Karpas-422 (cell line): ENCODE measurements at places on chromosomes 12 and 14. TPM values are rescaled to one million over a fixed set of nuclear protein-coding genes. Genes with fewer than 3 reads are reported as not detected.

CCDC175 gene
- total RNA-seq, result not detected in 2 replicates

DNA sequence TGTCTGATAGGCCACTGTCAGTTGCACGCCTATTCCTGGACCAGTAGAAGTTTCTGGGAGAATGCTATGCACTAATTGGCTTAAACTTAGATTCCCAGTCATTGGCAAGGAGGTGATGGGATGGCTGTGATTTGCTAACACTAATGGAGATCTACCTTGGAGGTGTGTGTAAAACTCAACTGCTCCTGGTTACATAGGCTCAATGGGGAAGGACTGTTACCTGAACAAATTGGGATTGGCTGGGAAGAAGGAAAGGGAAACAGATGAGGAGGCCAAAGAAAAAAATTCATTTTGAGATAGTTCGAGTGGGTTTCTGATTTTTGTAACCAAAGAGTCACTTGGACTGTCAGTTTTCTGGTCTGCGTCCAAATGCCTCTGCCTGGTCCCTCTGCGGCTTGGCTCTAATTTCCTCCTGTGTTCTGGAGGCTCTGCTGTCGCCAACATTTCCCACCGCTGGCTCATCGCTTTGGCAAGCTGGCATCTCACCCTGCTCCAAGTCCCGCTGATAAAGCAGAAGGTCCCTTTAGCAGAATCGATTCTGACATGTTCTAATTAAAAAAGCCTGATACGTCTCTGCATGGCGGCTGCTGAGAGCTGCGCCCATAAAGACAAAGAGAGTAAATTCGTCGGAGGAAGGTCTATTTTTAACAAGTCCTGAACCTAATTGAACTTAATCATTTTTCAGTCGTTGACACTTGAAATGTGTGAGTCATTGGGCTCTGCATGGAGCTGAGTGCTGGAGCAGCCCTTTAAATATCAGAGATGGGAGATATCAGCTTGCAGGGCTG lies 2.0 kb upstream of the CCDC63 start:
- no peak for DNase-seq

- DNase-seq, result no peak
These were observed 40.6 kb downstream of the IGF1 start for GRCh38 chr12:102439426-102440405.

GRCh38 chr12:41190338-41190737 lies 2.2 kb downstream of the PDZRN4 start:
- DNase-seq, result peak; percentile 81

LRP1-AS gene
- total RNA-seq, result not detected in 2 replicates

DNA sequence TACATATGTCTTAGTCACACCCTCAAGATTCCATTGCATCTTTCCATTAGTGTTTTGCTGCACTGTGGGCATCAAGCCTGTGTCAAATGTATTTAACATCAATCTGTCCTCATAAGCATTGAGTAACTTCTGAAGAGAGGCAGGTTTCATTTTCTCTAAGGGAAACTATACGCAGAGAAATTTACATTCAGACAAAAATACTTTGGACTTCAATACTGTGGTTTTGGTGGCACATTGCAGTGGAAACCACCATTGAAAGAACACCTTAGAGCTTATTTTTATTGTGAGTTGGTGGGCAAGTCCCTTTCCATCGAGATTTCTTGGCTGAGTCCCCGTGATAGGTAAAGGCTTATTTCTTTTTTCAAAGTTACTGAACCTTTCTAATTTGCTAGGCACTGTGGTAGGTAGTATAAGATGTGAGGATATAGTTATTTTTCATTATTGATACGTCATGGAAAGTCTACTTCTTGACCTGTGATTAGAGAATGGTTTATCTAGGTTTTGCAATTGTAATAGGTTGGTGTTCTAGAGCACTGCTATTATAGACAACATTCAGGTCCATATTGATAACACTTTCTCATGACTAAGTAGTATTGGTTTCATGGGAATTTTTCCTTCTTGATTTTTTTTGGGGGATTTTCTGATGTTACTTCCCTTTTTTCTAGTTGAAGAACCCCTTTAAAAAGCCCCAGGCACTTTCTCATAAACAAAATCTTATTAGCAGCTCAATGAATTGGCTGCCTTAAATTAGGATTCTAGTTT lies 81.9 kb downstream of the CFAP54 start:
- DNase-seq, result no peak

DNA sequence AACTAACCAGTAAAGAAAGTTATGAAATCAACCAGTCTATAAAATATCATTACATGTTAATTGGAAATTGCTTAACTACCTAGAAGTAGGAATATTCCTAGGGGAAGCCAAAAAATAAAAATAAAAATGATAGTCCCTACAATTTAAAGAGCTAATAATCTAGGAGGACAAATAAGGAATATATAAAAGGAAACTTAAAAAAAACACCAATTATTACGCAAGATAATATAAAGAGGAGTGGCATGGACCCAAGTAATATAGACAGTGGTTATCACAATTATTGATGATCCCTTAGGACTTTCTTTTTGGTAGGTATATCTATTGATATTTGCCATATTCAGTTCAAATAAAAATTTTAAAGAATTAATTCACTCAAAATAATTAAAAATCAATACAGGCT lies 498.7 kb downstream of the SOX5 start:
- DNase-seq, result no peak

CNTN1 gene
- total RNA-seq, result not detected in 2 replicates

OVCH1 gene
- total RNA-seq, result not detected in 2 replicates

RHEBL1 gene
- total RNA-seq, result 4.1 and 5.1 TPM in 2 replicates

B3GNT4 gene
- total RNA-seq, result 0.07 and 0.83 TPM in 2 replicates
